ENCODE measurements at places on chromosomes 7 and 10. TPM values are rescaled to one million over a fixed set of nuclear protein-coding genes. Genes with fewer than 3 reads are reported as not detected.

The TMEM139 gene
- 0.32 TPM for polyA plus RNA-seq

The LRRC61 gene
- polyA plus RNA-seq = 23.9 TPM

The CCL24 gene
- not detected for polyA plus RNA-seq

The MACROH2A2 gene
- polyA plus RNA-seq = not detected

The INTS1 gene
- 26.7 TPM for polyA plus RNA-seq

The DNAAF5 gene
- polyA plus RNA-seq = 4.5 TPM

The GOLGA7B gene
- polyA plus RNA-seq = not detected

The RBM20 gene
- polyA plus RNA-seq = not detected

The AGR3 gene
- polyA plus RNA-seq = not detected

Data from naive B cell (primary cell).